ENCODE measurements at places on chromosomes 7 and 10. TPM values are rescaled to one million over a fixed set of nuclear protein-coding genes. Genes with fewer than 3 reads are reported as not detected.

Gene FAM200A
- 14.0 TPM for total RNA-seq

Gene PAPOLB
- total RNA-seq = 0.30 TPM

Gene NME8
- not detected for total RNA-seq

Gene STEAP2
- total RNA-seq = 2.2 TPM

Gene ANXA8
- not detected for total RNA-seq

Gene MSMB
- total RNA-seq = not detected

Gene HOXA1
- total RNA-seq = not detected

Gene RADIL
- 13.1 TPM for total RNA-seq

DNA sequence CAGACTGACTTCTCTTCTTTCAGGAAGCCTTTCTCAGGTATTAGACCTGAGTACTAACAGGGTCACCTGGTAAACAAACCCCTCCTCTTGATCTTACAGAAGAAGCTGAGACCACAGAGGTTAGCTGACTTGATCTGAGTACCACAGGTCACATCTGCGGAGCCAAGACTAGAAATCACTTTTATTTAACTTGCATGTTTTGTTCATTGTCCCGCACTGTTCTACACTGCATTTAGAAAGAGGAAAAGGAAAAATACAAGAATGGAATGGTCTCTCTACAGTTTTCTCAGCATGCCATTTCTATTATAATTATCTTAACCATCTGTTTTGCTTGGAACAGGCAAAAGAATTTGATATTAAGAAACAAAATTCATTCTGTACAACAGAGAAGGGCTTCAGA, 245.6 kb upstream of the ETV1 start:
- DNase-seq = no peak

DNA sequence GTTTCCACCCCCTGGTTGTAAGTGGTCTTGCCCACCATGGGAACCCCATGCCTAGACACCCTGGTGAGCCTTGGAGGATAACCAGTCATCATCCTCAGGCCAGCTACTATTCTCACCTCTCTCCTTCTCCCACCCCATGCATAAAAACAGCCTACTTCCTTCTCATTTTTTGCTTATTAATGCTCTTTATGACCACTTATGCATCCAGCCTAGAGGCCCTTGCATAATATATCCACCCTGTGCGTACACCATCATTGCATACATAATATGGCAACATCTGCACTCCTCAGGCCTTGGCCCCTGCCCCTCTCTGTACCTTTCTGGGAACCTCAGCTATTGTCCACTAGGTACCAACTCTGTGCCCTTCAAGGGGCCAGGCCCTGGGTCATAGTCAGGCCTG, 91.0 kb downstream of the CDH23 start:
- no peak for DNase-seq

DNA sequence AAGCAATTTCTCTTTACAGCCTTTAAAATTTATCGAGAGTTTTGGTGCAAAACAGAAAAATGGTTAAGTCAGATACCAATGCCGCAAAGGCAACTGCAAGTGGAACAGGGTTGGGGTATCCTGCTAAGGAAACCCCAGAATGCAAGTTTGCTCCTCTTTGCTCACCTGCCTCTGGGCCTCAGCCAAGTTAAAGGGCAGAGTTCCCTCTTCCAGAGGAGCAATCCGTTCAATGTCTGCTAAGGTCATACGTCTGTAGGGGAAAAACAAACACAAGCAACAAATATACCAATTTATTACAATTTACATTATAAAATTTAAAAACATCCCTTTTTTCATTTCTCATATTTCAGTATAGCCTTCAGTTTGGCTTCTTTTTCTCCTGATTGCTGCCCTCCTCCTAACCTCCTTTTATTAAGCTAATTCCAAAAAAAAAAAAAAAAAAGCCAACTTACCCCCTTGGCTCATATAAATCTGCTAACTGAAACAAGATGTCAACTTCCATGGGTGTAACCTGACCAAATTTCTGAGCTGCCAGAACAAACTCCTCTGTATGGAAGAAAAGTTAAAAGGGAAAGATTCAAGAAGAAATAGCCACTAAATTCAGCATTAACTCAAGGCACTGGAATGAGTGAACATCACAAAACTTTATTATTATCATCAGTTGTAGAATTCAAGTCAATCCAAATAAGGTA, 132.6 kb downstream of the SLC25A13 start:
- no peak for DNase-seq

DNA sequence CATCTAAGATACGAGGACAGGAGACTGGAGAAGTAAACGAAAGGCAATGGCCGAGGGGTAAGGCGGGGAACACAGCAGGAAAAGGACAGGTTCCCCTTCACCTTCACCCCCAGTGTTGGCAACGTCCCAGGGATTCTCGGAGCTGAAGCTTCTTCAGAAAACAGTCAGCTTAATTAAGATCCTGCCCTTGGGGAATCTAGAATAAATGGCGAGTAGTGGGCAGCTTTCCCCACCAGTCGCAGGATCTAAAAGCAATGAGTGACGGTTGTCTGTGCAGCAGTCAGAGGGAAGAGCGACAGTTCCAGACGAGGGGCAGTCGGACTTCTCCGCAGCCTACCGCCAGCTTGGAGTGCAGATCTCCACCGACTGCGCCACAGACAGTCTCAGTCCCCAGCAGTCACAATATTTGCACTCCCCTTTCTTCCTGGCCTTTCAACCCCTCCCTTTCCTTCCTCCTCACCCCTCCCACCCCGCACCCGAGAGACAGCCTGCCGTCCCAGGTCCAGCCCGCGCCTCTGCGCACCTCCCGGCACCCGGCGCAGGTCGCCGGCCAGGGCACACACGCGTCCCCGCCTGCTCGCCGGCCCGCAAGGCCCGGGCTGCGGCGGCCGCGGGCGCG, 10.9 kb upstream of the SP8 start:
- peak; percentile 6 for DNase-seq

DNA sequence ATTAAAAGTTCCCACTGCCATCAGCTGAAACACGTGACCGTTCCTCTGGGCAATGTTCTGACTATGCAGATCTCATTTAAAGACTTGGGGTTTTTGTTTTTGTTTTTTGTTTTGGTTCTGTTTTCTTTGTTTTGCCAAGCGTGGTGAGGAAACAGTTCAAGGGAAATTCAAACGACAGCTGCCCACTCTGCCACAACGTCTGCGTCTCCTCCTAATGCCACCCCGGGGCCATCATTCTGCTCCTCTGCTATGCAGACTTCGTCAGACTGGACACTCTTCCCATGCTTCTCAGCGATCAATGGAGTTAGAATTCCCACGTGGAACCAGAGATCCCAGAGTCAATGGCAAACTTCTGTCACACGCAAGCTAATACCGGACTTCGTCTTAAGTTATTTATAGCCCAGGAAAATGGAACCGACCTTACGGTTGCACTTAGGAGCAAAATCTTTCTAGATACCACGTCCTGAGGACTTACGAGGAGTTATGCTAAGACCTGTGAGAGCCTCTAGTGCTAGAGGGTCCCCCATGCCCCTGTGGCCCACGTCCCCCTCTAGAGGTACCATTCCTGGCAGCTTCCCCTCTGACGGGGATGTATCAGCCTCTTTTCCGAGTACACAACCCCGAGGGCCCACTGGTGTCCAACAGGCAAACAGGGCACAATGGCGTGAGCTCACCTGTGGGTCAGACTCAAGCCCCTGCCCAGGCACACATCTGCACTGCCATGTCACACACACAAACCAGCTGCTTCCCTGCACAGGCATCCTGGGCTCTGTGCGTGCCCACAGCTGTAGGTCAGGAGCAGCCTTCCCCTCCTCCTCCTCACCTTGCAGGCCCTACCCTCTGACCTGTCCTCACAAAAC, 24.4 kb downstream of the EBF3 start:
- DNase-seq = no peak

DNA sequence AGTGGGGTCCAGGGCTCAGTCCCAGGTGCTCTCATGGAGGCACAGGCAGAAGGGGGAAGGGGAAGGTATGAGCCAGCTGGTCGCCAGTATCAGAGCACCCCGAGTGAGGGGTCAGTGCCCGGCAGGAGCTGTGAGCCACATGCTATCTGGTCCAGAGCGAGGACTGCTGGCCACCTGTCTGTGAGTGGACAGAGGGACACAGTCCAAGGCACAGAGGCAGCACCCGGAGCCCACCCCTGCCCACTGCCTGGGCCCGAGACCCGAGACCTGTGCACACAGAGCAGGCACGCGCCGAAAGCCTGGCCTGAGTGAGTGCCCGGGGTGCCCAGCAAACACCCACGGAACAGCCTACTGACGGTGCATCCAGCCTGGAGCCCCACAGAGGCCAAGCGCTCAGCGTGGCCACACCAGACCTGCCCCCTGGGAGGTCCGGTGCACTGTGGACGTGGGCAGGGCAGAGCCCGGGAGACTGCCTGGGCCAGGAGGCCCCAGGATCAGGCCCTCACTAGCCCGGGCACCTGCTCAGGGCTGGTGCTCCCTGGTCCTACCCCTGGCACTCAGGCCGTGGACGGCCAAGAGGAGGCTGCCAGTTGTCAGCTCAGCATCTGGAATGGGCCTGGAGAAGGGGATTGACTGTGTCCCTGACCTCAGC, 29.4 kb downstream of the ADGRA1 start:
- no peak for DNase-seq

- no peak for DNase-seq
Measured at GRCh38 chr7:73847941-73848723, 5.8 kb upstream of the METTL27 start.

- peak; percentile 24 for DNase-seq
Measured at GRCh38 chr7:85829817-85830432, 643.1 kb upstream of the SEMA3D start.

DNA sequence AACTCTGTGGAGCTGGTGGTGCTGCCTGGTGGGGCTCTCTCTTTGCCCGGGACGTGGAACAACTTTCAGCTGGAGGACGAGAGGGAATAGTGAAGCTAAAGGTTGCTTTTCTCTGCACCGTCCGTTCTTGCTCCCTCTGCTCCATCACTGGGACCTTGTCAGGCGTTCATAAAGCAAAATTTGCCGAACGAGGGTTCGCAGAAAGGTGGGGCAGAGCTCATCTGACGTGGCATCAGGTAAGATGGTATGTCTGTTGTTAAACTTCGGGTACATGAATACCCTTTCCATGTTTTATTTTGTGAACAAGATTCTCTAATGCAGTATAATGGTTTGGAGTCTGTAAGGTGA, 416 bp downstream of the BBS9 start:
- DNase-seq = no peak

DNA sequence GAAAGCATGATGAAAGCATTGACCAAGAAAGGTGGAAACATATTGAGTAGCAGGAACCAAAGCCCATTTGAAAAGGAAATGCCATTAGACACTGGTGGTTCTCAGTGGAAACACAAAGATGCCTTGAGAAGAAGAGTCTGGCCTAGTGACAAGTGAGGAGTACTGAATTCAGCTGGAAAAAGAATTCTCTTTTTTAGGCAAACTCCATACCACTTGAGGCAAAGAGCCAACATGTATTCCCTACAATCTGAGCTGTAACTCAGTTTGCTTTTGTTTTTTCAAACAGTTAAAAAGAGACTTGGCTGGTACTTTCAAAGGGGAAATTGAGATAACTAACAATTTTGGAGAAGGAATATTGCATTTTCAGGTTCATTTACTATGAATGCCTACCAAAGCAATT, 624.0 kb downstream of the NRG3 start:
- DNase-seq = no peak

DNA sequence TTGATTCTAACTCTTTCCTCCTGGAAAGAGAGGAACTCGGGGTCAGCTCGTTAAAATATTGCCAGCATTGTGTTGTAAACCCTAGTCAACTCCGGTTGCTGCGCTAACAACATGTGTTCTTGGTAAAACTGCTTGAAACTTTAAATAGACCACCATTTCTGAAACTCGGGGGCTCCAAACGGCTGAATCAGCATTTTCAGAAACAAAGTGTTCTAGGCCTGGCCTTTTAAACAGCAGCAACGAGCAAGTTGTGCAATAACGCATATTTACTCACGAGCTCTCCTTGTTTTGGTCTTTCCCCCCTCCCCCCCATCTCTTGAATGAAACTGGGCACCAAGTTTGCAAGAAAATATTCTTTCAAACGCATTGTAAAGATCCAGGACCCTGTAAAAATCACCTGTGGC, 9.2 kb upstream of the GRB10 start:
- DNase-seq = no peak

DNA sequence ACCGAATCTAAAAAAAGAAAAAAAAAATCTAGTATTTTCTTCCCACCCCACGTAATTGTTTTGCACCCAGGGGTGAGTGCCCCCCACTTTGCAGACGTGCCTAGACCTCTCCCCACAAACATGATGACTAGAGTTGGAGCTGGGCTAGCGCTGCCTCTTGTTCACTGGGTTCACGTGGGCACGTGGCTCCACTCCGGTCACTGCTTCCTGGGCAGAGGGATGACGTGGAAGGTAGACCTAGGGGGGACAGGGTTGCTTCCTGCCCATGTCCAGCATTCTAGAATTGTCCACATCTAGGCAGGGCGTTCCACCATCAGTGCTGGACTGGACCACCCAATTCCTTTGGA, 861 bp upstream of the LIMK1 start:
- DNase-seq = no peak

DNA sequence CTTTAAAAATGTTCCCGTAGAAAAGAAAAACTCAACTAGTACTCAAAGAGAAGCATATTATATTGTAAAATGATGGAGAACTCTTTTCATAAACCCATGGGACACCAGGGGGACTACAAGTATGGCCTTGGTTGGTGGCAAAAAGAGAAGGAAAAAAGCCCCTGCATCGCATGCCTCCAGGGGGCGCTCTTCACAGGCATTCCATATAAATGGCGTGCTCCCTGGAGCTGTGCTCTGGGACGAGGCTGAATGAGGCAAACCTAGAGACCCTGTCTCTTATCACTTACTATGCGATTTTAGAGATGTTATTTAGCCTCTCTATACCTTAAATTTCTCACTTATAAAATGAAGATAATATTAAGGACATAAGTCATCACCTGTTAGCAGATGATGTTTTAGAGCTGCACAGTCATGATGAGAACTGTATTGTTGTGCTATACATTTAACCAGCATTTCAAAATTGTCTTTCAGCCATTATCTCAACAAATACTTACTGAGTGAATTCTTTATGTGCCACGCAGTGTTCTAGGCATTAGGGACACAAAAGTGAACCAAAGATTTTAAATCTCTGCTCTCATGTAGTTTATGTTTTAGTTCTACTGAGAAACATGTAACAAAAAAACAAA, 105.8 kb downstream of the ARHGAP21 start:
- peak; percentile 40 for DNase-seq

GRCh38 chr7:2803755-2804154, 40.4 kb downstream of the GNA12 start:
- DNase-seq = no peak

GRCh38 chr7:142717453-142717852, 31.8 kb upstream of the PRSS1 start:
- DNase-seq = no peak

All from NCI-H460 (cell line).